Hematopoietic multipotent progenitor cell treated with erythropoietin and hydrocortisone succinate and interleukin-3 and kit ligand, for 15 days (in vitro differentiated cells): ENCODE measurements at places on chromosomes 4 and X.

DNA sequence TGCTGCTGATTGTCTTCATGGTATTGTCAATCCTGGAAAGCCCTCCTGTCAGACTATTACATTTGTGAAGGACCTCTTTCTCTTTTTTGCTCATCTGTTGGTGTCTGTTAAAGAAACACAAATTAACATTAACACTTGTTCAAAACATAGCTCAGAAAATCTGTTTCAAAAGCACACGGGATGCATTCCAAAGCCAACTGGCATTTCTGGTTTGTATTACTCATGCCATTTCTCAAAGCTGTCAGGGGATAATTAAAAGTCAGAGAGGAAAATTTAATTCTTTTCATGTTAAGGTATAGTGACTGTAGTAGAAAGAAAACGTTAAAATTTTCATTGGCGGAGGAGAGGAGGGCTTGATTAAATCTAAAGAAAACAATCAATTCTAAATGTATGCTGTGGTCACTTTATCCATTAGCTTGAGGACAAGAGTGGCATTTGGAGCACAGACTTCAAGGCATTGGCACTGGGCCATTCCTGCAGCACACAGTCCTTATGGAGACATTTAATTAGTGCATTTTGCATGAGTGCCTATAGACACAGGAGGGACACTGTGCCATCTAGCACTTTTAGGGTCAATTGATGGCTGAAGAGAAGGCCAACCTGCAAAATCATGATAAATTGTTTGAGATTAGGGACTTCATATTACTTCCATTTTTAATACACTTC is 21.2 kb upstream of the GLRA2 start:
- no peak for DNase-seq

GRCh38 chr4:13327991-13328390 is 156.1 kb downstream of the RAB28 start:
- DNase-seq, result no peak

DNA sequence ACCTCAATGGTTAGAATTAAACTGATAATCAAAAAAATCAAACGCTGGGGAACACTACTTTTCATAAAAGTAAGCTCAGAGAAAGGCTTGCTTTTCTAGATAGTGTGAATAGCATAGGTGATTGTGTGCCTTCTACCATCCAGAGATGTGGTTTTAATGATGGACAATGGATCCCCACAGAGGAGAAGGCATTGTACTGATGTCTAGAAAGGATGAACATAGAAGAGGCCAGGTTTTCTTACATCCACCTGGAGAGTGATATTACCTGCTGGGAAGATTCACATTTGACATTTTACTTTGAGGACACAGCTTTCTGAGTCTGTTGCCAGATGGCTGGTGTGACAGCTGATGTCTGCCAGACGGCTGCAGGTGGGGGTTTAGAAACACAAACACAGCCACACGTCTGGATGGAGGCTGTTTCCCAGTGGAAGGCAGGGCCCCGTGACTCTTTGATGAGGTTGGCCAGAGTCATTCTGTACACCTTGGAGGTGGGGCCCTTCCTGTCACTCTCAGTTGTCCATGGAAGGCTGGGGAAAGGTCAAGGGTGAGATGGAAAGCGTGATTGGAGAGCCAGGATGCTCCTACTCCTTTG is 114.4 kb downstream of the PSAPL1 start:
- DNase-seq, result no peak

- no peak for DNase-seq
Observed at GRCh38 chr4:112857461-112857860, 192.0 kb upstream of the ANK2 start.

DNA sequence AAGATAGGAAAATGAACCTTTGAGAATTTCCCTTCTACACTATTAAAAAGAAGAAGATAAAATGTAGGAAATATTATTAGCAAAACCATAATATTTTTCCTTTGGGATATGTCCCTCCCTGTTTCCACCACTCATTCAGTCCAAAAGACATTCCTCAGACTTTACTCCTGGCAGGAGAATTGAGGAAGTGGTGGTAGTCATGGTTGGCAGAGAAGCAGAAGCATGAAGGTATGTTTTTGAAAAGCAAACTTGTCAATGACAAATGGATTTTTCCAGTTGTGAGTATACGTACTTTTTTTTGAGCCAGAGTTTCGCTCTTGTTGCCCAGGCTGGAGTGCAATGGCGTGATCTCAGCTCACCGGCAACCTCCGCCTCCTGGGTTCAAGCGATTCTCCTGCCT is 13.7 kb downstream of the STAG2 start:
- DNase-seq, result no peak

GRCh38 chr4:89482251-89482650 is 174.7 kb upstream of the GPRIN3 start:
- DNase-seq, result no peak

GRCh38 chrX:44431194-44431593 is 87.7 kb upstream of the EFHC2 start:
- DNase-seq, result no peak

DNA sequence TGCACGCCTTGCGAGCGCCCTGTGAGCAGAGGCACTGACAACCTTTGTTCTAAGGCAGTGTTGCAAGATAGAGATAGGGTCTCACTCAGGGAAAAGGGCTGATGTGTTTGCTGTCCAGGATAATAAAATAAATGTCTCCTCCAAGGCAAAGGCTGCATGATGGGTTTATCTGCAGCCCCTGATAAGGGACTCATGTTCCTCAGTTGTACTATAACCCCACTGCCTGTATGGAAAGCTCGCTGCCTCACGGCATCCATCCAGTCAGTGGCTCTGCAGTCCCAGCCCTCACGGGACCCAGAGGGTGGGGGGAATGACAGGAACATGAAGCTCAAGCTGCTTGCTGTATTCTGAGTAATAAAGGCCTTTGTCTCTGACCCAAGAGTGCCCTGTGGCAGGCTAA is 22.6 kb downstream of the BCLAF3 start:
- DNase-seq, result no peak

DNA sequence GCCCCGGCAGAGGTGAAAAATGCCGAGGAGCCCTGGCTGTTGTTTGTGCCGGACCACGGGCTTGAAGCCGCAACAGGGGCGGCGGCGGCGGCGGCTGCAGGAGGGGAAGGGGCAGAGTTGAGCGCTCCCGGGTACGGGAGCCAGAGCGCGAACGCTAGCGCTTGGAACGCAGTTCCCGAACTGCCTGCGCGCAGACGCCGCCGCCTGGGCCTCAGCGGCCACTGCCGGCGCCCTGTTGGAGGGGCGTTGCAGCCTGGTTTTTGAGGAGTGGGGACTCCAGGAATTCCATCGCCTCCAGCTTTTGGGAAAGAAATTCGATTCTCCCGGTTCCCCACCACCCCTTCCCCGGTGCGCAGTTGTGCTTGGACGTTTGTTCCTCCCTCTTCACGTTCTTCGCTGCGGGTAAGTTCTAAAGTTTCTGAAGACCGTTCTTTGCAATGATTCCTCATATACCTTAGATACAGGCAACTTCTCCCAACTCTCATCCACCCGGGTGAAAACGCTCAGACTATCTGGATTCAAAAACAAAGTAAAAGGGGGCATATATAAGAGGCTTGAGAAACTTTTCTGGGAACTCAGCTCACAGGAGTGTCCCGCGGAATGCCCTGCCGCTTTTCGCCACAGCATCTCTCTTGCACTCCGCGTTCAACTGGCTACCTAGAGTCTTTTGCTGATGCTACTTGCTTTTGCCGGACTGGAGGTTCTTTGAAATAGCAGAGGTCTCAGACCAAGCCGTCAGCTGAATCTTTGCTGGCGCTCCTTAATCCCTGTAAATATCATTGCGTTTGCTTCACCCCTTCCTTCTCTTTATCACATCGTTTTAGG is 1.0 kb downstream of the FAT4 start:
- no peak for DNase-seq

DNA sequence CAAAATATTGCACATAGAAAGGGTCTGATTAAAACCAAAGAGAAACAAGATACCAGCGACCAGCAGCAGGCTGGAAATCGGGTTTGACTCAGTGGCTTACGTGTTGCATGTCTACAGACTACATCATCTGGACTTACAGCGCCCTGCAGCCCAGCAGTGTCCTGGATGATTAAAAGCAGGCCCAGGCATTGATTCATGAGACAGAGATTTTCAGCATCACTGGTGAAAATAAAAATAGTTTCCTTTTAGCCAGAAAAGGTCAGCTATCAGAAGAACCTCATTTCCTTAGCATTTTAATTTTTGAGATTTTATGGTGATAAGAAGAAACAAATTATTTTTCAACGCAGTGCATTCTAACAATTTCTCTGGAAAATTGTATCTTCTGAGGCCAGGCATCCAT is 190.6 kb downstream of the PTTG2 start:
- DNase-seq, result no peak

GRCh38 chr4:148211533-148211932 is 230.7 kb downstream of the NR3C2 start:
- no peak for DNase-seq

DNA sequence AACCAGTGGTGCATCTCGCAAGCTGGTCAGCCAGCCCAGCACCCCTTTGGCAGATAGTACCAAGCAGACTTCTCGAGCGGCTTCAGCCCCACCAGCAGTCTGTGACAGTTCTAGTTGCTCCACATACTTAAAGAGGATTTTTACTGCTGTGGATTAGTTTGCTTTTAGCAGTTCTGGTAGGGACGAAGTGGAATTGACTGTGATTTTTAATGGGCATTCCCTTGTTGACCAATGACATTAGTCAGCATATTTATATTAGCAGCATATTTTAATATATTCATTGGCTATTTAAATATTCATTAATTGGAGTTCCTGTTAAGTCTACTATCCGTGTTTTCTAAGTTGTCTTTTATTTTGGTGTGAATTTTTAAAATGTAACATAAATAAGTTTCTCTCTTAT is 500.9 kb upstream of the FAT1 start:
- no peak for DNase-seq

GRCh38 chr4:150212485-150212884 is 134.2 kb downstream of the DCLK2 start:
- DNase-seq, result no peak
